Stimulated activated CD4-positive, alpha-beta T cell treated with anti-CD3 and anti-CD28 coated beads, Interleukin-12 subunit alpha, Interleukin-12 subunit beta, amount 100 ng/mL, for 48 hours (primary cell): ENCODE measurements at places on chromosomes 3 and 15.

- DNase-seq: no peak
Observed at GRCh38 chr3:123021388-123021787, 6.2 kb downstream of the SEMA5B start.

GRCh38 chr3:25820816-25821486 is 31.1 kb downstream of the OXSM start:
- DNase-seq: no peak

DNA sequence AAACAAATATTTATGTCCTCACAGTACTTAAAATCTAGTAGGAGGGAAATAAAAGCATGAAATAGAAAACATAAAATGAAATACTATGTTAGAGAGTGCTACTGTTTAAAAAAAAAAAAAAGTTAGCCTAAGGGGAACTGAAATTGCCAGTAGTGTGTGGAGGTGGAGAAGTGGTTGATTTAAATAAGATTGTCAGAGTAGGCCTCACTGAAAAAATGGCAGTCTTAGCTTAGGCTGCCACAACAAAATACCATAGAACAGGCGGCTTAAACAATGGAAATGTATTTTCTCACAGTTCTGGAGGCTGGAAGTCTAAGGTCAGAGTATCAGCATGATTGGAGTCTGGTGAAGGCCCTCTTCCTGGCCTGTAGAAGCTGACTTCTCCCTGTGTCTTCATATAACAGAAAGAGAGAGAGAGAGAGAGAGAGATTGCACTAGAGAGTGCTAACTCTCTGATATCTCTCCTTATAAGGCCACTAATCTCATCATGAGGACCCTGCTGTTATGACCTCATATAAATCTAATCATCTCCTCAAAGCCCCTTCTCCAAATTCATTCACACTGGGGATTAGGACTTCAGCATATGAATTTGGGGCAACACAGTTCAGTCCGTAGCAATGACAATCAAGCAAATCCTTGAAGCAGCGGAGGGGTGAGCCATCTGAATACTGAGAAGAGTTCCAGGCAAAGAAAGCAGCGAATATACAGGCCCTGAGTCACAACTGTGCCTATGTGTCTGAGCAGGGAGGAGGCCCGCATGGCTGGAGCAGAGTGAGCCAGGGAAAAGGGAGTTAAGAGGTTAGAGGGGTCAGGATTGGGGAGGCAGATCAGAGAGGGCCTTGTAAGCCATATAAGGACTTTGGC is 23.6 kb upstream of the LRRC34 start:
- no peak for DNase-seq

GRCh38 chr15:41561777-41562145 is 2.7 kb downstream of the TYRO3 start:
- DNase-seq: no peak

- DNase-seq: no peak
Observed at GRCh38 chr3:157271283-157271882, 111.4 kb upstream of the CCNL1 start.

- no peak for DNase-seq
Observed at GRCh38 chr3:194572143-194572789, 61.0 kb downstream of the TMEM44 start.

DNA sequence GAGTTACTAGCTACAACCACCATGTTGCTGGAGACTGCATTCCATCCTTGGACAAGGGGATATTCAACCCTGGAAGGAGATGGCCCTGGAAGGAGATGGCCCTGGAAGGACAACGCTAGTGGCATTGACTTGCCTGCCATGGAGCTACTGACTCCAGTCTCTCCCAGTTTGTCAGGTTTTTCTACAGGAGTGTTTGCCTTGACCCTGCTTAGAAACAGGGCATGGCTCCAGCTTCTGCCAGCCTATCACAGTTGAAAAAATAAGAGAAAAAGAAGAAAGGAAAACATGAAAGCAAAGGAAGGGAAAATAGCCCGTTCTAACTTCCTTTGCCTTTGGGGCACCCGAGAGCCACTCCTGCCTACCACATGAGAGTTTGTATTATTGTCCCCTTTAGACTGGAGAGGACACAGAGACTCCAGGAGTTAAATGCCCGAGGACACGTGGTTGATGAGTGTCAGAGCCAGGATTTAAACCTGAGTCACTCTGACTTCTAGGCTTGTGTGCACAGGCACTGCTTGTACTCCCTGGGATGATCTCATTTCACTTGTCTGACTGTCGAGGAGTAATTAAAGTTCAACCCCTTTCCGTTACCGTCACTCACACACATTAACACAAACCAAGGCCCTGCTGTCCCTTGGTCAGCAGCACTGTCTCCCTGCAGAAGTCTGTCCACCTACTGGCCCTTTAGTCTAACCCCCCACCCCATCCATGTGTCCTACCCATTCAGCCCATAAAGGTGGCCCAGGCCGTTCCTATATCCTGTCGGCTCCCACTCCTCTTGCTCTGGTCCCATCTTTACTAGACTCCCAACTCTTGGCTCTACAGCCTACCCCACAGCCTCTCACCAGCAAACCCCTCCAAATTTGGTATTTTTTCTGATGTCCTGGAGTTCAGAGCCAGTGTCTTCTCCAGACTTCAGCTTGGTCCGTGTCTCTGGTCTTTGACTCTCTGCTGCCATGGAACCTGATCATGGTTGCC is 46.1 kb downstream of the C2CD4A start:
- no peak for DNase-seq

GRCh38 chr15:66614951-66615760 is 49.4 kb upstream of the LCTL start:
- no peak for DNase-seq

DNA sequence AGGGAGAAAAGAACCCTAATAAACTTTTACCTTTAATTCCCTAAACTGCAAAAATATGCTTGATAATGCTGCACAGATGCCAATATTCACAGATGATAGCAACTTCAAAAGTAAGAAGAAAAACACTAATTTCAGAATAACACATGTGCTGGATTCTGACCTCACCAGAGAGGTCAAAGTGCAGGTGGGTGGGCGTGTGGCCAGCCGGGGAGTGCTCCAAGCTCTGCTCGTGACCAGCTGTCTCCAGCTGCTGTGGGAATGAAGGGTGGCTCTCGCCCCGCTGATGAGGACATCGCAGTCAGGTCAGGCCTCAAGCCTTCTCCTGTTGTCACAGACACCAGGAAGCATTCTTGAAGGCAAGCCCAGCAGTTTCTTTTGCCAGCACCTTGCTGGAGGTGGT is 57.1 kb downstream of the ADAMTS17 start:
- no peak for DNase-seq

GRCh38 chr15:58522865-58523264 is 91.1 kb downstream of the LIPC start:
- no peak for DNase-seq
